Activated CD4-positive, alpha-beta memory T cell treated with anti-CD3 and anti-CD28 coated beads, Interleukin-2, amount 10 ng/mL, durations not matched to agents 7 days and 5 days (primary cell): ENCODE measurements at places on chromosomes 2 and 18. TPM values are rescaled to one million over a fixed set of nuclear protein-coding genes. Genes with fewer than 3 reads are reported as not detected.

FSIP2 gene
- not detected for total RNA-seq

CDCA7 gene
- 65.2 TPM for total RNA-seq

PLGLB2 gene
- 1.3 TPM for total RNA-seq

ANKMY1 gene
- total RNA-seq, result 28.2 TPM

ITGAV gene
- 10.2 TPM for total RNA-seq

GCKR gene
- not detected for total RNA-seq

SKOR2 gene
- not detected for total RNA-seq

OR6B2 gene
- not detected for total RNA-seq

RAD51AP2 gene
- not detected for total RNA-seq

GRCh38 chr2:8893978-8894820, 56.8 kb upstream of the KIDINS220 start:
- no peaks in the 10 kb centered on the region for H3K36me3 ChIP-seq
- no peak overlapping the region for H3K27ac ChIP-seq
- H3K4me1 ChIP-seq, result no peaks in the 10 kb centered on the region
- no peak overlapping the region for H3K4me3 ChIP-seq

- H3K36me3 ChIP-seq, result no peaks in the 10 kb centered on the region
- peaks cover 17% of the 10 kb centered on the region for H3K27me3 ChIP-seq
- no peak overlapping the region for H3K4me3 ChIP-seq
Measured at GRCh38 chr2:121860033-121860757, 104.7 kb downstream of the TSN start.

GRCh38 chr2:171217330-171217729, 56.6 kb upstream of the TLK1 start:
- H3K4me3 ChIP-seq, result no peak overlapping the region
- peaks cover 3% of the 10 kb centered on the region for H3K4me1 ChIP-seq
- no peak for DNase-seq
- no peak overlapping the region for H3K27ac ChIP-seq
- H3K27me3 ChIP-seq, result no peaks in the 10 kb centered on the region
- H3K36me3 ChIP-seq, result peaks cover 4% of the 10 kb centered on the region

DNA sequence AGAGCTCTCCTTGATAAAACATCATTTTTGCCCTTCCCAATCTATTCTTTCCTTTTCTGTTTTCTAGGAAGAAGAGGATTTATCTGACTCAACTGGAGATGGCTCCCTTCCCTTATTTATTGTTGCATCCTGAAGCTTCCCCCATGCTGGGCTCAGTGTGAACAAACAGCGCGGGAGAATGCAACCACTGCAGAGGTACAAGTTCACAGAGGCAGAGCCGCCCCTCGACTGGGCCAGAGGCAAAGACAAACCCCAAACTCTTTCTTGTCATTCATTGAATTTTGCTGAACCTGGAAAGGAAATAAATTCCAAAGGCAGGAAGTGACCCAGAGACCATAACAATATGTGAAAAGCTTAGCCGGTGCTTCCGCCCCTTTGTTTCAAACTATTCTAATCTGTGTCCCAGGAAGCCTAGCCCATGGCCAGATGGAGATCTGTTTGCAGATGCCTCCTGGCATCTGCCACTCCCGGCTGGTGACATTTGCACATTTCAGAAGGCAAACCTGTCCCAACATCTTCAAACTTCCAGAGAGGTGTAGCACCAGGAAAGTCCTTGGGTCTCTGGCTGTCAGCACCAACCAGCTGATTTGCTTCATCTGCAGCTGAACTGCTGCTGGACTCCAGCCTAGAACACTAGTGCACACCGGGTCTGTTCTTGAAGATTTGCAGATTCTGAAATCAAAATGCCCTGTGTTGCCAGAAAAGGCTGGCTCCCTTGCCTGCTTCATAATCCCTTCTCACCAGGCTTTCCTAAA, 79.4 kb upstream of the MAP4K3 start:
- peaks cover 5% of the 10 kb centered on the region for H3K36me3 ChIP-seq
- no peak overlapping the region for H3K4me3 ChIP-seq
- peaks cover 27% of the 10 kb centered on the region for H3K4me1 ChIP-seq

DNA sequence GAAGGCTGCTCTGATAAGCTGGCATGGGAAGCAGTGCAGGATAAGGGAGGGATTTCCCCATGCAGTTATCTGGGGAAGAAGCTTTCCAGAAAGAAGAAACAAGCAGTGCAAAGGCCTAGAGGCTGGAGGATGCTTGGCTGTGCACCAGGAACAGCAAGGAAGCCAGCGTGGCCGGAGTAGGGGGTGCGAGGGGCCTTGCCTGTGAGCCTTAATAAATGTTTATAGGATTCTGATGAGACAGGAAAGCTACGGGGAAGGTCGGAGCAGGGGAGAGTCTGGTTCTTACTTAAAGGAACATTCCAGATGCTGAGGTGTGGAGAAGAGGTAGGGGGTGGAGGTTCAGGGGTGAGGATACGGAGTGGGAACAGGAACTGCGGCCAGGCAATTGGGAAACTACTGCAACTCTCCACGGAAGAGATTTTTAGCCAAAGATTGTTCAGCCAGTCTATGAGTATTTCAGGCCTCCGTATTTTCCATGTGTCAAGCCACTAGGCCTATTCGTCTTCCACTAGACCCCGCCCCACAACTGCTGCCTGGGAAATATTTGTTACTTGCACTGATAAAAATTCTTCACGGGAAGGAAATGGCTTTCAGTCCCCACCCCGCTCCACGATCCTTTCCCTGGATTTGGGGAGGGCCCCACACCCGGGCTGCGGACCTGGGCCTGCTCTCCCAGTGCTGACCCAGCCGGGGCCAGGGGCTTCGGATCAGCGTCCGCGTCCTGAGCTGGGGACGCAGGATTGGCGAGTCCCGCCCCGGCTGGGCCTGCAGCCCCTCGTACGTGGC, 516 bp downstream of the EIF2AK2 start:
- H3K36me3 ChIP-seq, result peaks cover 48% of the 10 kb centered on the region
- peak overlapping the region; percentile 94 for H3K27ac ChIP-seq
- H3K4me3 ChIP-seq, result peak overlapping the region; percentile 91
- H3K4me1 ChIP-seq, result peaks cover 52% of the 10 kb centered on the region
- H3K27me3 ChIP-seq, result no peaks in the 10 kb centered on the region
- peak; percentile 45 for DNase-seq

GRCh38 chr2:39996653-39997080, 217.6 kb upstream of the THUMPD2 start:
- H3K4me1 ChIP-seq, result peaks cover 17% of the 10 kb centered on the region
- no peaks in the 10 kb centered on the region for H3K36me3 ChIP-seq
- no peak for DNase-seq
- H3K4me3 ChIP-seq, result no peak overlapping the region
- H3K27ac ChIP-seq, result no peak overlapping the region
- no peaks in the 10 kb centered on the region for H3K27me3 ChIP-seq

DNA sequence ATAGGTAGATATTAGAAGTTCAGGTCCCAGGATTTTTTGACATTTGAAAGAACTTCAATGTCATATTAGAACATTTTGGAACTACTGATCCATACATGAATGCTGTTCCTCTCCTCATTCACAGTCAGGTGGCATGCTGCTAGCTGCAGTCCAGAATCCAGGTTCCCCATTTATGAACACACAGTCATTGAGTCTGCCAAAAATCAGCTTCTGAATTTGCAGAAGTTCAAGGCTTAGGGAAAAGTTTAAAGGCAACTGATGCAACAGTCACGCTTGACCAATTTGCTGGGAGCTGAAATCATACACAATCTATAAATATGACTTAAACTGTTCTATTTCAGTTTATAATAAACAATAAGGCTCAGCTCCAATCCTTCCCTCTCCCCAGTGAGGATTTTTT, 17.3 kb upstream of the TTR start:
- no peak overlapping the region for H3K27ac ChIP-seq
- H3K4me3 ChIP-seq, result no peak overlapping the region
- no peak for DNase-seq

DNA sequence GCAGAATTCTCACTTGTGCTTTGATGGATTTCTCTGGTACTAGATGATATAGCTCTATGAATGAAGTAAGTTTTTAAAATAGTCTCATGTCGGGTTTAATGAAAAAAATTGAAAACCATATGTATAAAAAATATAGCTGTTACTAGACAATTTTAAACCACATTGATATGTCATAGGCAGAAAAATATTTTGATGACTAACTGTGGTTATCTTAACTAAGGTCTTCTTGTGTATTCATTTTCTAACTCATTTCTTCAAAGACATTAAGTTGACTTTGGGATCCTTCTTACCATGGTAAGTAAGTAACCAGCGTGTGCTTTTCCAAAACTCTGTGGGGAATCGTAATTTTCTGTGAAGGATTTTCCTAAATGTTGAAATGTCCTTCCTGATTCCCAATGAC, 160.9 kb upstream of the COL3A1 start:
- H3K27me3 ChIP-seq, result no peaks in the 10 kb centered on the region
- no peak overlapping the region for H3K4me3 ChIP-seq
- H3K27ac ChIP-seq, result no peak overlapping the region
- H3K36me3 ChIP-seq, result no peaks in the 10 kb centered on the region
- H3K4me1 ChIP-seq, result no peaks in the 10 kb centered on the region
- no peak for DNase-seq

DNA sequence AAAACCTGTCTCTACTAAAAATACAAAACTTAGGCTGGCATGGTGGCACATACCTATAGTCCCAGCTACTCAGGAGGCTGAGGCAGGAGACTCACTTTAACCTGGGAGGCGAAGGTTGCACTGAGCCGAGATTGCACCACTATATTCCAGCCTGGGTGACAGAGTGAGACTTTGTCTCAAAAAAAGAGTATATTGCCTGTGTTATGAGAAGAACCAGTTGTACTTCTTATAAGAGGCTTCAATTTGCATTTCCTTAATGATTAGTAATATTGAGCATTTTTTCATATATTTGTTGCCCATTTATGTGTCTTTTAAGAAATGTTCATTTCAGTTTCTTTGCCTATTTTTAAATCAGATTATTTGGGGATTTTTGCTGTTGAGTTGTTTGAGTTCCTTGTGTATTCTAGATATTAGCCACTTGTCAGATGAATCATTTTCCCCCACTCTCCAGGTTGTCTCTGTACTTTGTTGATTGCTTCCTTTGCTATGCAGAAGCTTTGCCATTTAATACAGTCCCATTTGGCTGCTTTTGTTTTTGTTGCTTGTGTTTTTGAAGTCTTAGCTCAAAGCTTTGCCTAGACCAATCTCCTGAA, 75.8 kb upstream of the LRPPRC start:
- peaks cover 3% of the 10 kb centered on the region for H3K27me3 ChIP-seq
- H3K4me3 ChIP-seq, result no peak overlapping the region
- H3K36me3 ChIP-seq, result no peaks in the 10 kb centered on the region
- no peaks in the 10 kb centered on the region for H3K4me1 ChIP-seq

GRCh38 chr2:239756790-239757760, 268.1 kb downstream of the NDUFA10 start:
- no peak overlapping the region for H3K4me3 ChIP-seq
- no peaks in the 10 kb centered on the region for H3K36me3 ChIP-seq
- H3K4me1 ChIP-seq, result peaks cover 2% of the 10 kb centered on the region
- no peak for DNase-seq

DNA sequence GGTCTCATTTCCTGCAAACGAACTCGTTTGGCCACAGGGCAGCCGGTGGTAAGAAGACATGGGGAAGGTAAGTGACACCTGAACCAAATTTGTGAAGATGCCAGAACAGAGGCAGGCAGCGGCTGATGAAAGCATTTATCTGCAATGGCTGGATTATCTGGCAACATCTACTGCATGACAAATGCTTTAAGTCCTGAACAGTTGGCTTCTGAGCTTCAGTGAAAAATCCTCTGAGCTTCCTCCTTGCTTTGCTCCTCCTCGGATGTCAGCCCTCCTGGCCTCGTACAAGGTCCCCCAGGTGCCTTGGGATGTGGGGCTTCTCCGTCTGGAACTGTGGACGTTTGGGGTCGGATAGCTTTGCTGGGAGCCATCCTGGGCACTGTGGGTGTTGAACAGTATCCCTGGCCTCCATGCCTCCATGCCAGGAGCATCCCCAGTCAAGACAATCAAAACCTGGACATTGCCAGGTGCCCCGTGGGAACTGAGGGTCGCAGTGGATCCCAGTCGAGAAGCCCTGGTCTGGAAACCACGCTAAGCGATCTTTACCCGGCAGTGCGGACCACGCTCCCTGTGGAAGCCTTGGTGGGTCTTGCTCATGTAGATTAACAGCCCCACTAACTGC, 49.3 kb downstream of the KCNG2 start:
- no peak for DNase-seq
- no peak overlapping the region for H3K27ac ChIP-seq
- H3K4me3 ChIP-seq, result no peak overlapping the region
- no peaks in the 10 kb centered on the region for H3K4me1 ChIP-seq
- H3K27me3 ChIP-seq, result peaks cover 10% of the 10 kb centered on the region

- H3K27ac ChIP-seq, result no peak overlapping the region
- no peaks in the 10 kb centered on the region for H3K27me3 ChIP-seq
- H3K4me3 ChIP-seq, result no peak overlapping the region
- H3K36me3 ChIP-seq, result peaks cover 48% of the 10 kb centered on the region
- H3K4me1 ChIP-seq, result peaks cover 4% of the 10 kb centered on the region
- no peak for DNase-seq
Measured at GRCh38 chr18:12359515-12359927, 17.5 kb downstream of the AFG3L2 start.

GRCh38 chr2:135975702-135976101, 9.7 kb downstream of the DARS1 start:
- DNase-seq, result no peak
- no peak overlapping the region for H3K27ac ChIP-seq
- peaks cover 77% of the 10 kb centered on the region for H3K36me3 ChIP-seq
- H3K4me1 ChIP-seq, result peaks cover 61% of the 10 kb centered on the region

- no peak overlapping the region for H3K4me3 ChIP-seq
- H3K27ac ChIP-seq, result no peak overlapping the region
- H3K36me3 ChIP-seq, result no peaks in the 10 kb centered on the region
- peaks cover 8% of the 10 kb centered on the region for H3K4me1 ChIP-seq
Measured at GRCh38 chr2:232485757-232486557, 1.7 kb downstream of the ECEL1 start.

DNA sequence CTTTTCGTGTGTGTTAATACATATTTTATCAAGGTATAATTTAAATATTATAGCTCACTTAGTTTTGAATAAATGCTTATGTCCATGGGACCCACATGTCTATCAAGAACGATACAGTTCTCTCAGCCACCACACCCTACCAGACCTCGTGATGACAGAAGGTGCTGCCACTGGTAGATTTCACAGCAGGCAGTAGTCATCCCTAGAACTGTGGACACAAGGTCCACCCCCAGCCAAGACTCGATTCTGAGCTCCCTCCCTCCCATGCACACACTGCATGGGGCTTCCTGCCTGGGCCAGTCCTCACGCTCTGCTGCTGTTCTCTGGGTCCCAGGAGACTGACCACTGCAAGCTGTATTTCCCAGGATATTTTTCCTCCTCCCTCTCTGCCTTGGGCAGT, 26.5 kb upstream of the CREB1 start:
- H3K27me3 ChIP-seq, result no peaks in the 10 kb centered on the region
- no peak for DNase-seq
- no peak overlapping the region for H3K4me3 ChIP-seq
- H3K27ac ChIP-seq, result no peak overlapping the region
- peaks cover 68% of the 10 kb centered on the region for H3K4me1 ChIP-seq

GRCh38 chr18:11669271-11669947, 19.7 kb upstream of the GNAL start:
- H3K4me3 ChIP-seq, result no peak overlapping the region
- peaks cover 9% of the 10 kb centered on the region for H3K27me3 ChIP-seq
- no peak for DNase-seq

GRCh38 chr2:153823880-153824279, 47.8 kb upstream of the GALNT13 start:
- H3K36me3 ChIP-seq, result no peaks in the 10 kb centered on the region
- no peak for DNase-seq
- H3K4me1 ChIP-seq, result no peaks in the 10 kb centered on the region
- no peak overlapping the region for H3K4me3 ChIP-seq
